ENCODE measurements at places on chromosomes 2 and 18.
A peak's percentile ranks its signal among the peaks of the same experiment; 100 is the strongest.

GRCh38 chr2:196435189-196435588 is 204.3 kb upstream of the CCDC150 start:
- DNase-seq, result no peak

GRCh38 chr18:59725142-59725541 is 27.9 kb upstream of the CCBE1 start:
- DNase-seq, result no peak

DNA sequence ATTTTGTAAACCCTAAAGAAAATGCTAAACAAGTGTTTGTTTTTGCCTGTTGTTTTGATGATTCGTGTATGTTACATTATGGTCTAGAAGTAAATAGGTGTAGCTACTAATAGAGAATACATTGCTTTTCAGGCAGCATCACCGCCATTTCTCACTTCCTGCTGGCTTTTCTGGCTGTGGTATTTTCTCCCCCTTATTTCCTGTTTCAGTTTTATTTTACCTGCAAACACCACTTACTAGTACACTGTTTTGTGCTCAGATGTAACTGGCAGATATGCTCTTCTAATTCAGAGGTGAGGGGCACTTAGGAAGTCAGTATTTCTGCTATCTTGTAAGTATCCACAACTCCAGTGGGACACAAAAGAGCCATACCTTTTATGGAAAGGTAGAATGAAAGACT is 38.1 kb upstream of the SLC3A1 start:
- DNase-seq, result no peak

DNA sequence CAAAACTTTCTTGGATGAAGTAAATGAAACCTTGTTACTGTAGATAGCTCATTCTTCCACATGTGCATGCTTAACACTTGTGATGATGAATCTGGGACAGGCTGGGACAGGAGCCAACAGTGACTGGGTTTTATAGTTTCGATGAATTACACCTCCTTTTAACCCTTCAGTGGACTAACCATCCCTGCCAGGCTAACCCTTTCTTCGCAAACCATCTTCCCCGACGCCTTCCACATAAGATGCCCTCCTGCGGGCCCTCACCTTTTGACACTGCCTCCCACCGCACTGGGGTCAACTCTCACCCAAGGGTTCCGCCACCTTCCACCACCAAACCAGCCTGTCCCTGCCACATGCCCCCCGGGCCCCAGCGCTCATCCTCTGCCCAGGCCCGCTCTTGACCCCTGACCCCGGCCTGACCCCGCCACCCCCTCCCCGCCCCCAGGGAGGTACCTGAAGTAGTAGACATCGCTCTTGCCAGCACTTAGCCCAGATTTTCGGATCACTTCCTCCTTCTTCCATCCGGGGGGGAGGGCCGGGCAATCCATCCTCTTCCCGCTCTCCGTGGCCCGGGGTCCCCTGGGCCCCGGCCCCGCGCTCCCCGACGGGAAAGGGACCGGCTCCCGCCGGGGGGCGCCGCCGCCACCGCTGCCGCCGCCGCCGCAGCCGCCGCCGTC is 764 bp downstream of the MBD2 start:
- peak; percentile 17 for DNase-seq

GRCh38 chr2:16201848-16202247 is 261.5 kb downstream of the MYCN start:
- no peak for DNase-seq

- no peak for DNase-seq
Observed at GRCh38 chr18:5284808-5285207, 10.7 kb downstream of the ZBTB14 start.

GRCh38 chr2:177900082-177900481 is 172.5 kb downstream of the PDE11A start:
- DNase-seq, result no peak

GRCh38 chr2:161344692-161345091 is 36.5 kb downstream of the PSMD14 start:
- DNase-seq, result no peak

GRCh38 chr18:49547701-49548100 is 14.2 kb upstream of the LIPG start:
- no peak for DNase-seq

- no peak for DNase-seq
Observed at GRCh38 chr2:157849591-157849990, 26.5 kb downstream of the ACVR1 start.

- DNase-seq, result no peak
Observed at GRCh38 chr2:235483313-235483712, 10.5 kb upstream of the AGAP1 start.

DNA sequence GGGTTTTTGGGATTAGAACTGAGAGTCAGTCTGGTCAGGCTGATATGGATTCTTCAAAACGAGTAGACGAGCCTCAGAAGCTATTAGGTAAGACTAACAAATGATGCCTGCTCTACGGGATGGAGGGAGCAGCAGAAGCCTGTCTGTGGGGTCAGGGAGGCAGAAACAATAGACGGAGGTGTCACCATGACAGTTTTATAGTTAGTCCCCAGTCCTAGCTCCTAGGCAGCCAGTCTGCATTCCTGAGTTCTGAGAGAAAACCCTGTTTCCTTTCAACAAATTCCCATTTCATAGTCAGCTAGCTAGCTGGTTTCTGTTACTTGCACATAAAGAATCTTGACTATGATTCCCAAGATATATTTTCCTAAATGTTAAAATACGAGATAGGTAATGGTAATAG is 542.1 kb downstream of the PID1 start:
- no peak for DNase-seq

GRCh38 chr2:133123393-133123792 is 444.9 kb downstream of the NCKAP5 start:
- no peak for DNase-seq

- DNase-seq, result peak; percentile 76
Observed at GRCh38 chr2:118473846-118474540, 373.5 kb downstream of the EN1 start.

DNA sequence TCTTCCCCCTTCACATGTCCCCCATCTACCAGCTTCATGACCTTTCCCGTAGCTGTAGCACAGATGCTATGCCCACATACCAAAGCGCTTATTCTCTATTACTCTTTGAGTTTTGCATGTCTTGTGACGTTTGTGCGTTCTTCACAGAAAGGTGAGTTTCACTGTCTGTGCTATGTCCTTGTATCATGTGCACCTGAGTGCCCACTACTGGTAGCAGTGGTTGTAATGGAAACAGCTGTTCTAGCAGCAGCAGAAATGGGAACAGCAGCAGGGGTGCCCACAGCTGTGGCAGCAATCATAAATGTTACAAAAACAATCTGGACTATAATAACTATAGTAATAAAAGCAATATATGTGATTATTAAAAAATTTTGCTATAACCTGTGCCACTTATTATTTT is 127.1 kb downstream of the STK39 start:
- DNase-seq, result no peak

DNA sequence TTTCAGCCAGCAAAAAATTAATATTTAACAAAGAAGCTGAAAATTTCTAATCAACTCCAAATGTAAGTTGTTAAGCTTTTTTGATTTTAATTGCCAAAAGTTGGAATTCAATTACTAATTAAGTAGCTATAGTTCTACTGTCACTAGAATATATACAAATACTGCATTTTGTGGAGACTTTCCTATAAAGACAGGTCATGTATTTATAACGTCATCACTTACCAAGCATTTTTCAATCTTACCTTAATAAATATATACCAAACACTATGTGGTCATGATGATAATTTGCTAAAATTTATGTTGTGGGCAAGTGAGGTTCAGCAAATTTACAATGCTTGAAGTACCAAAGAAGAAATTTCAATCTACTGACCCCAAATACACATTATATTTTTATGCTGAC is 24.2 kb upstream of the TMEFF2 start:
- no peak for DNase-seq

DNA sequence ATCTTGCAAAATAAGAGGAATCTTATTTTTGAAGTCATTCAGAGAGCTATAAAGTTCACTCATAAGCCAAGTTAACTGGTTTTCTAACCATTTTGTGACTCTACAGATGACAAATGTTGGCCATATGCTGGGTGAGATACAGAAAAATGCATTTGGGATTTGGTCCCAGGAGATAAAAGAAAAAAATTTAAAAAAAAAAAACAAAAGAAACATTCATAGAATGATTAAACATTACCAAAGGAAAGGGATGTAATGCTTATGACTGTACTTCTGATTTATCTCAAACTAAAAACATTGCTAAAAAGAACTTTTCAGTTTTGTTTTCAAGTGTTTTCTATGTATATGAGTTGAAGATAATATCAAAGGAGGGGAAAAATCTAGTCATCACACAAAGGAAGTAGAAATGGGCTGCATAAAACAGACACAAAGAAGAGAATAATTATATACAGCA is 43.1 kb downstream of the PELI1 start:
- no peak for DNase-seq

- no peak for DNase-seq
Observed at GRCh38 chr2:203682688-203683130, 23.7 kb upstream of the CD28 start.

GRCh38 chr18:43847164-43848091 is 570.1 kb upstream of the SYT4 start:
- DNase-seq, result no peak

GRCh38 chr18:54805571-54806334 is 22.5 kb upstream of the RAB27B start:
- no peak for DNase-seq

DNA sequence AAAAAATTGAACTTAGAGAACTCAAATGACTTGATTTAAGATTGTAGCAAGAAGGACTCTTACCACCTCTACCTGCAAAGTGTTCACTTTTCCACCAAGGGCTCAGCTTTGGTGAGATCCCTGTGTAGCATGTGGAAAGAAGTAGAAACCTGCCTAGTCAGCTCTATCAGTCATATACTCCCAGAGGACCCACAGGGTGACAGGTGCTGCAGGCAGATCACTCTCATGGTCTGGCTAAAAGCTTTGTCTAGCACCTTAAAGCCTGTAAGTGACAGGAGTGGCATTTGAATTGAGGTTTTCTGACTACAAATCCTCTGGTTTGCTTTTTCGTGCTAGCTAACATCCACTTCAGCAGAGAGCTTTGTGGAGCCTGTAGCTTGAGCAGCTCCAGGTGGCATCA is 18.7 kb upstream of the NEMP2 start:
- no peak for DNase-seq

DNA sequence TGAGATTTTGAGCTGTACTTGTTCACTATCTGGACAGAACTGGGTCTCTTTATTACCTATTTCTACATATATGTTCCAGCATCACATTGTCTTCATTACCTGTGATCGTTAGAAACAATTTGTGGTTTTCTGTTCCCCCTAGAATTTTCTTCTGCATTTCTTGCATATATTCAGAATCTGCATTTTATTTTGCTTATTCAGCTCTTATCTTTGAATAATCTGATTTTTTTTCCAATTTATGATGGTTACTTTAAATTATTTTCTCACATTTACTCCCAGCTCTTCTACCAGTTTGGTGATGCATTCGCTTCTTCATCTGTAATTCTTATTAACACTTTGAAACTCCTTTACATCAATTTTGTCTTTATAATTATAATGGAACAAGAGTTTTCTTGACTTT is 55.1 kb downstream of the LYPD6B start:
- DNase-seq, result no peak

GRCh38 chr18:59149416-59149815 is 9.7 kb downstream of the SEC11C start:
- DNase-seq, result no peak

GRCh38 chr2:162177301-162177700 is 25.3 kb upstream of the GCG start:
- no peak for DNase-seq
